Stimulated activated CD8-positive, alpha-beta memory T cell treated with anti-CD3 and anti-CD28 coated beads, Interleukin-7, amount 100 ng/mL, for 1 hour (primary cell): ENCODE measurements at places on chromosomes 11 and 22.

- no peak for DNase-seq
Observed at GRCh38 chr11:118438314-118438931, 2.1 kb downstream of the KMT2A start.

GRCh38 chr22:22352371-22352999 is 107.9 kb downstream of the VPREB1 start:
- DNase-seq, result no peak

DNA sequence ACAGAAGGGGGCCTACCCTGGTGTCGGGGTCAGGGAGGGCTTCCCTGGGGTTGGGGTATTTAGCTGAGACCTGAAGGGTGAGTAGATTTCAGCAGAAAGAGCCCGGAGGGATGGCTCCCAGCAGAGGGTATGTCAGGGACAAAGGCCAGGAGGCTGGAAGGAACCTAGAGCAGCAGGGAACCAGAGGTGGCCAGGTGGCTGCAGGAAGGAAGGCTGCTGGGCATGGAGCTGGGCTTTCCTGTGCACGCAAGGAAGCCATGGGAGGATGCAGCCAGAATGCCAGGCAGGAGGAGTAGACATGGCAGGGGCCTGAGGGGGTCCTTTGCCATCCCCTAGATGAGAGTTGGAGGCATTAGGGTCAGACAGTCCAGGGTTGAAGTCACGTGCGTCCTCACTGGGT is 27.4 kb upstream of the RELT start:
- no peak for DNase-seq

DNA sequence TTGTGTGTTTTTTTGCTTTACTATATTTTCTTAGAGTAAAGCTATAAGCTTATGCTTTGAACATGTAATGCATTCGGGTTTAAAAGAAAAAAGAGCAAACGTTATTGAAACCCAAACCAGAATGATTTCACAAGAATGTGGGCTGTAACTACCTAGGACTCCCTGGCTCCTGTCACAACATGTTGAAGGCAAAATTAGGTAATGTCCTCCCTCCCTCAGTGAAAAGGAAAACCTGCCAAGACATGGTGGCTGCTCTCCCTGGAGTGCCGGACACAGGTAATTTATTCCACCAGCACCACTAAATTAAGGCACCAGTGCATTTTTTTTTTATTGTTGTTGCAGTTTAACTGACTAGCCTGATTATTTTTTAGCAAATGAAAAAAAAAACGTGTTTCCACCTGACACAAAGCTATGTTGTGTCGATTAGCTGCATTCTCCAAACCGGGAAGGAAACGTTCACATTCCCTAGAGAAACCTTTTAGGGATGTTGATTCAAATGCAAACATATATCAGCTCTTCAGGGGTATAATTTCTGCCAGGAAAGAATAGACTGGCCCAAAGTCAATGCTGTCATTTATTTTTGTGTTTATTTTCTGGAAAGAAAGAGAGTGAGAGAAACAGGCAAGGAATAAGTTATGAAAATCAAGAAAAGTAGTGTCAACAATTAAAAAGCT is 134.6 kb downstream of the CCDC34 start:
- DNase-seq, result no peak

GRCh38 chr22:36301851-36302250 is 48.9 kb downstream of the APOL1 start:
- DNase-seq, result no peak

GRCh38 chr22:44822534-44822933 is 70.2 kb downstream of the ARHGAP8 start:
- DNase-seq, result no peak

- no peak for DNase-seq
Observed at GRCh38 chr11:31492320-31492913, 17.0 kb downstream of the IMMP1L start.

GRCh38 chr11:78230161-78230877 is 41.6 kb downstream of the USP35 start:
- DNase-seq, result no peak

- no peak for DNase-seq
Observed at GRCh38 chr22:47421846-47422245, 659.4 kb downstream of the TBC1D22A start.
